ENCODE measurements at places on chromosomes 16 and 17.

DNA sequence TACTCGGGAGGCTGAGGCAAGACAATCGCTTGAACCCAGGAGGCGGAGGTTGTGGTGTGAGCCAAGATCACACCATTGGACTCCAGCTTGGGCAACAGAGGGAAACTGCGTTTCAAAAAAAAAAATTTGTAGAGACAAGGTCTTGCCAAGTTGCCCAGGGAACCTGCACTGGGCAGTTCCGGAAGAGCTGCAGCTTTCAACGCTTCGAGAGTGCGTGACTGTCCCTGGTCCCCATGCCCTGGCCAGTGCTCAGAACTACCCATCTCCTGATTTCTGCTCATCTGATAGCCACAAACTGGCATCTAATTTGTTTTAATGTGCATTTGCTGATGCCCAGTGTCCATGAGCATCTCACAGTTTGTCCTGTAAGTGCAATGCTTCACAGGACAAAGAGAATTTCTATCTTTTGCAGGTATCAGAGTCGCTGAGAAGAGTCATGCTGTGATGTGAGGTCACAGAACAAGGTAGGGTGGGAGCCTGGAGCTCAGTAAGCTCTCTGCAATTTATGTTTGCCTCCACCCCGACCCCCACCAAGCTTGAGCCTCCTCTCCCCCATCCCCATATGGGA, 3.9 kb downstream of the ACTG1 start:
- DNase-seq = no peak

GRCh38 chr16:31284926-31285325, 25.2 kb downstream of the ITGAM start:
- no peak for DNase-seq

DNA sequence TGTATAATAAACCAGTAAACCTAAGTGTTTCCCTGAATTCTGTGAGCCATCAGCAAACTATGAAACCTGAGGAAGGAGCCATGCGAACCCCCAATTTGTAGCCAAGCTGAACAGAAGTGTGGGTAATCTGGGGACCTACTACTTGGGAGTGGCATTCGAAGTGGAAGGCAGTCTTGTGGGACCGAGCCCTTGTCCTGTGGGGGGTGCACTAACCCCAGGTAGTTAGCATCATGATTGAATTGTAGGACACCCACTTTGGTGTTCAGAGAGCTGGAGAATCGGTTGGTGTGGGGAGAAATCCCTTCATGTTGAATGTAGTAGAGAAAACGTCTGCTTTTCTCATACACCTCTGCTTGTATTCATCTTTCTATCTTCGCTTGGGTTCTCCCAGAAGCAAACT, 79.7 kb upstream of the CPHXL start:
- DNase-seq = no peak

DNA sequence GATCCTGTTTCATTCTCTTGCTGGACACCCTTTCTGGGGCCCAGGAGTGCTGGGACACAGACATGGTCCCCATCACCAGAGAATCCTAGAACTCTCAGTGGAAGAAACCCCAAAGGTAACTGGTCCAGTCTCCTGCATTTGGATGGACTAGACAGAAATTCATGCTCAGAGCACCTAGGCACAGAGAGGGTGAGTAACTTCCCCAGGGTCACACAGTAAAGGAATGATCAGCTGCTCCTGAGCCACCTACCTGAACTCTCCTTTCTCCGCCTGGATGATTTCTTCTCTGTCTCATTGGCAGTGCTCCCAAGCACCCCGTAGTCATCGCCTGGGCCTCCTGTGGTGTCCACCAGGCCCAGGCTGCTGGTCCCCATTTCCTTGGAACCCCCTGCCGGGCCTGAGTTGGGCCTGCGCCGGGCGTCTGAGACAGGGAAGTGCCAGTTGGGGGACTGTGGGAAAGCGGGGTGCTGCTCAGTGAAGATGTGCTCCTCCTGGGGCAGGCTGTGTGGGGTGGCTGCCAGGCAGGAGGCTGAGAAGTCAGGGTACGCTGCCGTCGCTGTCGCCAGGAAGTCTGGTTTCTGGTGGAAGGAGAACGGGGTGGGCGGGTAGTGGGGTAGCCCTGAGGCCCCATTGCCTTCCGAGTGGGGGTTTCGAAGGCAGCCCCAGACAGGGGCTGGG, 767 bp downstream of the MEOX1 start:
- no peak for DNase-seq

- peak; percentile 13 for DNase-seq
Observed at GRCh38 chr17:82031303-82031884, at the start of gene RAC3. TSS of gene RAC3 (plus strand) at chr17:82031678. CDS start at chr17:82031762, 84 bp downstream.

GRCh38 chr17:14398766-14399165, 97.9 kb downstream of the HS3ST3B1 start:
- DNase-seq = no peak

- DNase-seq = no peak
Observed at GRCh38 chr16:4917117-4917516, 19.8 kb downstream of the PPL start.

DNA sequence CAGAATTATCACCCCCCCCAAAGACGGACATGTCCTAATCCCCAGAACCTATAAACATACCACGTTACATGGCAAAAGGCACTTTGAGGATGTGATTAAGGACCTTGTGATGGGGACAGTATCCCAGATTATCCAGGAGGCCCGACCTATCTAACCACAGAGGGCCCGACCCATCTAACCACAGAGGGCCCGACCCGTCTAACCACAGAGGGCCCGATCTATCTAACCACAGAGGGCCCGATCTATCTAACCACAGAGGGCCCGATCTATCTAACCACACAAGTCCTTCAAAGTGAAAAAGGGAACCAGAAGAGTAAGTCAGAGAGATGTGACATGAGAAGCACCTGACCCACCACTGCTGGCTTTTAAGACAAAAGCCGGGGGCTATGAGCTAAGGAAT, 56.8 kb downstream of the ANKFY1 start:
- peak; percentile 60 for DNase-seq

- DNase-seq = no peak
Observed at GRCh38 chr17:74971842-74972106, 785 bp downstream of the HID1 start.

DNA sequence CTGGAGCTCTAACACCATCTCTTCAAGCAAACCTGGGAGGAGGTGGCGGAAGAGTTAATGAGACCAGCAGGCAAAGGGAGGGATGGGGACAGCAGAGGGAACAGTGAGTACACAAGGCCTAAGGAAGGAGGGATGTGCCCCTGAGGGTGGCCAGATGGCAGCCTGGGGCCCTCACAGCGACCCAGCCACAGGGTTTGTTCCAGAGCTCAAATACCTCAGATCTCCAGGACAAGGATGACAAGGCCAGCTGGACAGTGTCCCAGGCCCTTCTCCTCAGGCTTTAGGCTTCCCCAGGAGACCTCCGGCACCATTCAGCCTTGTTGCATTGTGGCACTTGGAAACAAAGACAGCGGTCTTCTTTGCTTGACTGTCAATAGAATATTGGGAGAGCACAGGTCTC, 14.9 kb downstream of the CDIP1 start:
- DNase-seq = no peak

DNA sequence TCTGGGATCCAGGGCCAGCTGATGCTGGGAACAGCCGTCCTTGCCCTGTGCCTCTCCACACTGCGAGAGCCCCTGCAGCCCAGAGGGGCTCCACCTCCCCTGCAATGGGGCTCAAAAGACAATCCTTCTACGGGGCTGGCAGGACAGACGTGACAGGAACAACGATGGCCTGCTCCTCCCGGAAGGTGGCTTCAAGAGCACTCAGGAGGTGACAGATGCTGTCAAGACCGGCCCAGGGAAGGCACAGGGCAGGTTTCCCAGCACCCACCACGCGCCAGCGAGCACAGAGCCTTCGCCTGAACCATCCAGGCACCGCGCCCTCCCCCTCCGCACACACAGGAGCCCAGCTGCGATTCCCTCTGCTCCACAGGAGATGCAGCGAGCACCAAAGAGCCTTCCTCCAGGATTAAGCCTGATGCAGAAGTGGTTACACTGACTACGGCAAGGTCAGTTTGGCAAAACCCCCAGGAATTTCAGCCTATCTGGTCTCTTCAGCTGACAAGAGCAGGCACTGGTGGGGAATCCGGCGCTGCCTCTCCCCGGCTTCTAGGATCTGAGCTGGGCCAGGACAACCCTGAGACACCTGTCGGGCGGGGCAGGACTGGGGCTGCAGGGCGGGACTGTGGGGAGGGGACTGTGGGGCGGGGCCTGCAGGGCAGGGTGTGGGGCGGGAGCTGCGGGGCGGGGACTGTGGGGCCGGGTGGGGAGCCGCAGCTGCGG, 103.4 kb downstream of the ZNF778 start:
- DNase-seq = no peak

- no peak for DNase-seq
Observed at GRCh38 chr16:80175011-80175410, 365.8 kb upstream of the DYNLRB2 start.

GRCh38 chr16:66337463-66338188, 28.9 kb upstream of the CDH5 start:
- DNase-seq = no peak

DNA sequence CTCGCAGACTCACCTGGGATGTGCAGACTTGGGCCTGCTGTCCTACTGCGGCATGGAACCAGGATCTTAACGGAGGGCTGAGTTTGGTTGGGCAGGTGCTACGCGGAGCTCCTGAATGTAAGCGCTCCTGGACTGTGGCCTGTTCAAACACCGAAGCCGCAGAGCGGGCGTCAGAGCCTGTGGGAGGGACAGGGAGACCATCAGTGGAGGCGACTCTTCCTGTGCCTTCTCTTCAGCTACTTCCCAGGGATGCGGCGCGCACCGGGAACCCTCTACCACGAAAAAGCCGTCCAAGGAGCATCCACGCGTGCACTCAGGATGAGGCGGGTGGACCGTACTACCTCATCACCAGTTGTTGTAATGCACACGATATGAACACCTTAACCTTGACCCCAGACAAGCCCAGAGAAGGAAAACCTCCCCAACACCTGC, 2.0 kb downstream of the USP36 start:
- DNase-seq = no peak

DNA sequence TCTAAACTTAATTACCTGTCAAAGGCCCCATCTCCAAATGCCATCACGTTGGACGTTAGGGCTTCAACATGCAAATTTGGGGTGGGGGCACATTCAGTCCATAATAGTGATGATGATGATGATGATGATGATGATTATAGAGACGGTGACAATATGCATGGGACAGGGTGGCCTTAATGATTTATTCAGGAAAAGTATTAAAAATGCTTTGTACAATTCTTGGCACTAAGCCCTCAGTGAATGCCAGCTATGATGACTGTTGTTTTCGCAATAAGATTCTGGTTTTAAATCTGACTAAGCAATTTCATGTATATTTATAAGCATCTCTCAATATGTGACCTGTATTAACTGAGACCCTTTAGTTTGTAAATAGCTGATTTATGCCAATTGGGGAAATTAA, 106.3 kb downstream of the C16orf95 start:
- no peak for DNase-seq

GRCh38 chr17:10614536-10615155, 42.5 kb downstream of the MYH3 start:
- DNase-seq = peak; percentile 24

- DNase-seq = no peak
Observed at GRCh38 chr17:68418876-68419275, 38.4 kb downstream of the WIPI1 start.

DNA sequence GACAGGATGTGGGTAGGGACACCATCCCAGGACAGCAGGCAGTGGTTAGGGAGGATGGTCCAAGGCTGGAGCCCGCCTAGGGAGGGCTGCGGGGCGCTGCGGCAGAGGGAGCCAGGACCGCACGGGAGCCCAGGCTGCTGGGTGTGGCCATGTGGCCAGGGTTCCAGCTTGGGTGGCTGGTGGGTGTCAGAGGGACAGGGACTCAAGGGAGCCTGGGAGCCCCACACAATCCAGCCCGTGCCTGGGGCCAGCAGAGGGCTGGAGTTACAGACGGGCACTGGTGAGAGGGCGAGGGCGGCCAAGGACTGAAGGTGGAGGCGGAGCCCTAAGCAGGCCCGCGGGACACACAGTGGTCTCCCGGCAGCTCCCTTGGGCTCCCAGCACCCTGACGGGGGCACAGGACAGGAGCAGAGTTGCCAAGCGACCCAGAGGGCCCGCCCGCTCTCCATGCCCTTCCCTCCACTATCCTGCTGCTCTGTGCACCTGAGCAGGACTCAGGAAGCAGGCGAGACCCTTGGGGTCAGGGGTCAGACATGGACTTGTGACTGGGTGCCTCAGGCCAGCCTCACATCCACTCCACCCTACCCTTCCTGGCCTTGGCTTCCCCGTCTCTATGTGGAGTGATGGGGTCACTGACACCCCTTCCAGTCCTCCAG, 7.1 kb downstream of the MRPL28 start:
- no peak for DNase-seq

GRCh38 chr16:31253642-31254045, 6.1 kb upstream of the ITGAM start:
- DNase-seq = peak; percentile 95

DNA sequence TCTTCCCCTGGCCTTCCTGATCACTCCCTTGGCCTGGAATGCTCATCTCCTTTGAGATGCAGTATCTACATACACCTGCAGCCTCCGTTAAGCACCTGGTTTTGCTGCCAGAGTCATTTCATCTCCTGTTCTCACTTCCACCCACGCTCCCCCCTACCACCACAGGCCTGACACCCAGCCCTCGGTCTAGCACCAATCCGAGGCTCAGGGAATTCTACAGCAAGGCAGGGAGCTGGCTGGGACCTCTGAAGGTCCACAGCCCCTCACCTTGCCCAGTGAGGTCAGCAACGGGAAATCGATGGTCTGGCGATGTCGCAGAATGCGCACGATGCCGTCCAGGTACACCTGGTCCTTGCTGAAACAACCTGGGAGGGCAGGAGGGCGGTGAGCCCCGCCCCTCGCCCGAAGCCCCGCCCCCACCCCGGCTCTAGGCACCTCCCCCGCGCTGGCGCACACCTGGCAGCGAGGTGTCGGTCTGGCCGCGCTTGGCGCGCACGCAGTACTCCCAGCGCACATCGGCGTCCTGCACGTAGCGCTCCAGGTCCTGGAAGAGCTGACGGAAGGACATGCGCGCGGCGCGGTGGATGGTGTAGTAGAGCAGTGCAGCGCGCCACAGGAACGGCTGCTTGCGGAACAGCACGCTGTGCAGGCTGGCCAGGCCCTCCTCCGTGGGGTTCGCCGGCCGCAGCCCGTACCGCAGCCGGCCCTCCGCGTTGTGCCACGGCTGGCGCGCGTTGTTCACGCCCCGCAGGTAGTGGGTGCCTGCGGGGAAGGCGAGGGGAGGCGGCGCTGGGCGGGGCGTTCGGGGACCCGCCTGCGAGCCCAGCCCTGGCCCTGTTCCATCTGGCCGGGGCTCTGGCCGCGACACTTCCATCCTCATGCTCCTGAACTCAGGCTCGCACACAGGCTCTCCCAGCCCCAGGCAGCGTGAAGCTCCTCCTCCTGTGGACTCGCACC, 5.7 kb downstream of the MATCAP1 start:
- peak; percentile 47 for DNase-seq

- DNase-seq = no peak
Observed at GRCh38 chr16:23453338-23454052, 506 bp upstream of the COG7 start.

DNA sequence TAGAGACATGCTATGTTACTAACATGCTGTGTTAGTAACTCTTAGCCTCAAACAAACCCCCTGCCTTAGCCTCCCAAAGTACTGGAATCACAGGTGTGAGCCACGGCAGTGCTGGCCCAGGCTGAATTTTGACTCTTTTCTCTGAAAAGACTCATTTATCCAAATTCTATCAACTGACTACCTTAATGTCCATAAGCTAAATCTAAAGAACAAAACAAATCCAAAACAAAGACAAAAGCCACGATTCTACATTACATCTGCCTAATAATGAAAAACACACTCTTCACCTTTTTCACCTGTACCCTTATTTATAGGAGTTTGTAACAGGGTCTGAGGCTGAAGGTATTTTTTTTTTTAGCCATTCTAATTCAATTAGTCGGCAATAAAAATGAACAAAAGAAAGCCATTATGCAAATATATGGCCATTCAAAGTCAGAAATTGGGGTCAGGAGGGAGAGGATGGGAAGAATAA, 432.5 kb downstream of the RBFOX1 start:
- DNase-seq = no peak

Data from inflammatory macrophage treated with lipopolysaccharide for 4 hours (primary cell).